ENCODE measurements at places on chromosomes 1 and 21.

- DNase-seq, result no peak
Measured at GRCh38 chr1:218679391-218679790, 334.3 kb downstream of the TGFB2 start.

GRCh38 chr1:100543640-100544039 lies 5.7 kb downstream of the GPR88 start:
- no peak for DNase-seq

- DNase-seq, result no peak
Measured at GRCh38 chr1:37793773-37794371, at the start of gene MANEAL. Gene MANEAL (plus strand): TSS chr1:37793847. CDS start chr1:37794183, 336 bp downstream.

GRCh38 chr1:3735688-3736087 lies 16.6 kb upstream of the CCDC27 start:
- DNase-seq, result no peak

GRCh38 chr21:44890961-44891541 lies 17.6 kb upstream of the PTTG1IP start:
- no peak for DNase-seq

DNA sequence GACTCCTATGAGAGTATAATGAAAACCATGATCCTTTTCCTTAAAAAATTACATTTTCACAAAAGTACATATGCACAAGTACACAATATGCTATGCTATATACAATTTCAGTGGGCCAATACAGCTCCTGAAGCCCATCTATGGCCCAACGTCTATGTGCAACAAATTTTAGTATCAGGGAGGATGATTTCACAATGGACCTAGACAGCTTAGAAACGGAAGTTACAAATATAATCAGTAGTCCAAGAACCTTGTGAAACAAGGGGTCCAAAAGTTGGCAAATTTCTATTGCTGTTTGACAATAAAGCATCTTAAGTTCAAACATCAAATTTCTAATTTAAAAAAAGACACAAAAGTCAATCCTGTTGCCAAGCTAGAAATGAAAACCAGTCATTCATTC lies 87.0 kb downstream of the DPYD start:
- DNase-seq, result no peak

DNA sequence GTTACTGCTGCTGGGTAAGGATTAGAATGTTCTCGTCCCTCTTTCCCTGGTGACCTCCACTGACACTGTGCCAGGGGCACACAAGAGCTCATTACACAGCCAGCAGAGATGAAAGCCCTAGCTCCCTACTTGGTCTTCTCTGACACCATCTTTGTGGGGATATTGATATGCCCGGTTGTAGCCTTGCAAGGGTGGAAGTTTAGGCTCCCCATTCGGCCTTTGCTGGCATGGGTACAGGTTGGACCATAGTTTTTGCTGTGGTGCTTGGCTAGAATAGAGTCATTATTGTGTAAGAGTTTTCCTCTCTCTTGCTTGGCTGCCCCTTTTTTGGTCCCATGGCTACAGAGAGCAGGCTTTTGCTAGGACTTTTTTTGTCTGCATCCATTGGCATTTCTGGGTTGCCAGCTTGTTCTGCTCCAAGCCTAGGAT lies 12.3 kb downstream of the RAB4A start:
- DNase-seq, result no peak

GRCh38 chr1:185535621-185536020 lies 198.6 kb upstream of the HMCN1 start:
- DNase-seq, result no peak

DNA sequence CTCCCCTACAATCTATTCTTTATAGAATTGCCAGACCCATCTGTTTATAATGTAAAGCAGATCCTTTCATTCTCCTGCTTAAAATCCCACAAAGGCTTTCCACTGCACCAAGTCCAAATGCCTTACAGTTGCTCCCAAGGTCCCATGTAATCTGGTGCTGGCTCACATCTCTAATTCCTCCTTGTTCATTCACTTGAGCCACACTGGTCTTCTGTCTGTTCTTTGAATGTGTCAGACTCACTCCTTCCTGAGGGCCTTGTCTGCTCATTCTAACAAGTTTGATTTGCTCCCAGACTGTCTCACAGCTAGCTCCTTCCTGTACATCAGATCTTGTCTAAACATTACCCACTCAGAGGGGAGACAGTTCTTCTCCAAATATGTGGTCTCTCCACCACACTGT lies 38.9 kb downstream of the ALG14 start:
- DNase-seq, result no peak

DNA sequence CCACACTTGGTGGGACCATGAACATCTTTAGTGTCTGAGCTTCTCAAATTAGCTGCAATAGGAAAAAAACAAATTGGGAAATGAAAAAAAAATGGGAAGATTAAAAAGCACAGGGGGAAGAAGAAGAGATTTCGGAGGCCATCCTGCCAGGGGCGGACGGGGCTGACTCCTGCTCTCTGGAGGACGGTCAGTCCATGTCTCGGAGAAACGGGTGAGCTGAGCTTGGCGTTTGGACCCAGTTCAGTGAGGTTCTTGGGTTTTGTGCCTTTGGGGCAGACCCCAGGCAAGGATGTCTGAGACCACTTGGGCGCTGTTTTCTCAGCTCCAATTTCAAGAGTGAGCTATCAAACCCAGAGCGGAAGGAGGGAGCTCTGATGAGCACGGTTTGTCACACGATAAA lies 123.9 kb downstream of the PRDM2 start:
- DNase-seq, result no peak

DNA sequence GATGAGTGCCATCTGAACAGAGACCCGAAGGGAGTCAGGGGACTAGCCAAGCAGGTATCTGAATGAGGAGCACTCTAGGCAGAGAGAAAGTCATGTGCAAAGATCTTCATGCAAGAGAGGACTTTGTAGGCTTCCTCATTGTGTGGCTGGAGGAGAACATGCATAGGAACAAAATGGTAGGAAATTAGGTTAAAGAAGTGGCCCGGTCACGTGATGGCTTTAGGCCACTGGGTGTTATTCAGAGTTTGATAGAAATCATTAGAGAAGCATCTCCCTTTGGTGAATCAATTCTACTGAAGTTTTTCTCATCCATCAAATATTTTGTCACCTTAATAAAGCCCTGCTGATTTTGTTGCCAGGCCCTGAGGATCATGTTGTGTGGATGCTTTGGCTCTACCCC lies 45.8 kb upstream of the KCTD3 start:
- no peak for DNase-seq

GRCh38 chr21:20661745-20662422 lies 336.3 kb upstream of the NCAM2 start:
- DNase-seq, result no peak

DNA sequence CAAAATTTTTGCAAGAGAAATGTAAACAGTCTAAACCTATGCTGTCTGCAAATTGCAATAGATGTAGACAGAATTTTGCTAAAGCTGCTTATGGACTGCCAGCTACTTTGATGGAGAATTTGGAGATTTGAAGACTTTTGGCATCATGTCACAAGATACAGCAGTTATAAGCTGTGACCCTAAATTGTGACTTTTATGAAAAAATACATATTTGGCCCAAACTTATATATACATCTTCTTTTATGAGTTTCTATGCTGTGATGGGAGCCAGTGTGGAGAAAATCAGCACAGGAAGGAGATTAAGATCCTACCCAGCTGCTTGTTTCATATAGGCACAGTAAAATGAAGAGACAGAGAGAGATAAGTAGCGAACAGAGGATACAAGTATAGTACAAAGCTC lies 1595.4 kb downstream of the PLA2G4A start:
- no peak for DNase-seq

- no peak for DNase-seq
Measured at GRCh38 chr1:7636795-7637526, 134.1 kb upstream of the VAMP3 start.

DNA sequence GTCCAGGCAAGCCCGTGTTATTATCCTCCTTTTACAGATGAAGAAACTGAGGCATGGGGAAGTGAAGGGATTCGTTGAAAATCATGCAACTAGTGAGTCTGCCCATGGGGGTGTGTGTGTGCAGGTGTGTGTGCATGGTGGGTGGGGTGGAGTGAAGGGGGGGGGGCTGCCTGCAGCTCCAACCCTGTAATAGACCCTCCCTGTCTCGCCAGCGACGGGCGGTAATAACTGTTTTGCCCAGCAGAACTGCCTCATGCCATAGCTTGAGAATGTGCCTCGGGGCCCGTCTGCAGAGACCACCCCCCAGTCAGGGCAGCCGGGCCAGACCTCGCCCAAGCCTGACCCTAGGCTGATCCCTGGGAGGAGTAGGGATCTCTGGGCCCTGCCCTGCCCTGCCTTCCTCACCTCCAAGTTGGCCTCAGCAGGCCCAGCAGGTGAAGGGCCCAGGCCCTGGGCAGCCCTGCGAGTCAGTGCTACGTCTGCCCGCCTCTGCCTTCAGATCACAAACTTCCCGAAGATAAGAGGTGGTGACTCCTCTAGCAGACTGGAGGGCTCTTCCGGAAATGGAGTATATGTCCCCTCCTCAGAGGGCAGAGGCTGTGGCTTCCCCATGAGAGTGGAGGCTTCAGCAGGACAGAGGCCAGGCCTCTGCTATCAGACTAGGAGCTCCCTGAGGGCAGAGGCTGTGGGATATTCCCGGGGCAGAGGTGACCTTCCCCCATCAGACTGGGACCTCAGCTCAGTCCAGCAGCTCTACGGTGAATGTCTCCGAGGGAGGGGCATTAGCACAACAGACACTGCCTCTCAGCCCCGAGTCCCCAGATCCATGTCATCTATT lies 15.7 kb upstream of the EPHA2 start:
- no peak for DNase-seq

DNA sequence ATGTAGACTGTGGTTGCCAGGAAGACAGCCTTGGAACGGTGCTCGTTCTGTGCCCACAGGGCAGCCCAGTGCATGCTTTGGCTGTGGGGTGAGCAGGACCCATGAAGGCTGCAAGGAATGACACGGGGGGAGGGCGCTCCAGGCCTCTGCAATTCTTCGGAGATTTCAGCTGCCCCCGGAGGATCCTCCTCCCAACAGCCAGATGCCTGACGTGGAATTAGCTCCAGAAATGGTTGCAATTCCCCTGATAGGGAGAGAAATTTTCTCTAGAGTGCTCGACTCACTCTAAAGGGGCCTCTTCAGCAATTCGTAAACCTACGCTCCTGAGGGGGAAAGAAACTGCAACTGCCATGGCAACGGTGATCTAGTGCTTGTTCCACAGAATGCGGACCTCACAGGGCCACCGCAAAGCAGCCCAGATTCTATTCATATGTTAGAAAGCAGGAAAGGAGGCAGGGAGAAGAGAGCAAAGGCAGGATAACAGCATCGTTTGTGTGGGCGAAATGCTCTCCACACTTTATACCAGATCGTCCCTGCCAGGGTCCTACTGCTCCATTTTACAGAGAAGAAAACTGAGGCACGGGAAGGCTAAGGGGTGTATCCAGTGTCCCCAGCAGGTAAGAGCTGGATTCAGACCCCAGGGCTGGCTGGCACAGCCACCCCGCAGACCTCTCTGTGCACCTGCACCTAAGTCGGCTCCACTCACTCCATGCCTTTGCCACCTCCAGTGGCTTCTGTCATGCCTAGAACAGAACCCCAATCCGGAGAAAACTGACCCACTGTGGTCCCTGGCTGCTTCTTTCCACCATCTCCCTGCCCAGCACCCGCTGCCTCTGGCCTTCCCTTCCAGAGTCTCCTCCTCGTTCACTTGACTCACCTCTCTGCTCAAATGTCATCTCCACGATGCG lies 11.9 kb upstream of the PDE9A start:
- no peak for DNase-seq

DNA sequence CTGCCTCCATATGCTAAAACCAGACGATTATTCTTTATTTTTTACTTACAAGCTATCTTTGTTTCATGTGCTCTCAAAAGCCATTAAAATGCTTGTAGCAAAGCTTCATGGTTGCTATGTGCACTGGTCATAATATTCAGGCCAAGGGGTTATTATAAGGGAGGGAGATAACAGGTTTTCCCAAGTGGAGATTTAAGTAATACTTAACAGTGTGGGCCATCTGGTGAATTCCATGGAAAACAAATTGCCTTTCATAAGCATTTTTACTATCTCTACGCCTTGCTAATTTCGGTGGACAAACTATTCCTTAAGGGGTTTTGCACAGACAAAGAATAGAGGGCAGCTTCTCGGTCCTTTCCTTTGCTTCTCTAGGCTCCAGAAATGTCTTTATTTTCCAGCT lies 137.8 kb downstream of the NUF2 start:
- no peak for DNase-seq

GRCh38 chr1:117568999-117569398 lies 36.8 kb upstream of the TENT5C start:
- no peak for DNase-seq
